A549 (cell line): ENCODE measurements at places on chromosomes 1 and 21.

- DNase-seq: no peak
Measured at GRCh38 chr1:209808059-209808581, 2.2 kb upstream of the IRF6 start.

DNA sequence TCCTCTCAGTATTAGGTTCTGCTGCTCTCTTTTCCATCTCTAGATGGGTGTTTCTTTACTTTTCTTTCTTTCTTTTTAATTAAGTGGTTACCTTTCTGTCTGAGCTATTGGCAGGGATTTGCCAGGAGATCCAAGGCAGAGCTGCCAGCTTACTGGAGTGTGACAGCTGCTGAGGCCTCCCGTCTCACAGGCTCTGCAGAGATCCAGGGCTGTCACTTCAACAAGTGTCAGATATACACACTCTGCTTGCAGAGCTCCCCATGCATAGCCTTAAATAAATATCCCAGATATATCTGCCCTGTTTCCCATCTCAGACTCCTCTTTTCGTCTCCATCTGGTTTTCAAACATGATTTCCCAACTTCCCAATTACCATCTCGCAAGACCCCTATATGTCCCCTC is 124.3 kb downstream of the NOS1AP start:
- DNase-seq: no peak

- DNase-seq: no peak
Measured at GRCh38 chr1:8512504-8512903, 194.6 kb downstream of the SLC45A1 start.

DNA sequence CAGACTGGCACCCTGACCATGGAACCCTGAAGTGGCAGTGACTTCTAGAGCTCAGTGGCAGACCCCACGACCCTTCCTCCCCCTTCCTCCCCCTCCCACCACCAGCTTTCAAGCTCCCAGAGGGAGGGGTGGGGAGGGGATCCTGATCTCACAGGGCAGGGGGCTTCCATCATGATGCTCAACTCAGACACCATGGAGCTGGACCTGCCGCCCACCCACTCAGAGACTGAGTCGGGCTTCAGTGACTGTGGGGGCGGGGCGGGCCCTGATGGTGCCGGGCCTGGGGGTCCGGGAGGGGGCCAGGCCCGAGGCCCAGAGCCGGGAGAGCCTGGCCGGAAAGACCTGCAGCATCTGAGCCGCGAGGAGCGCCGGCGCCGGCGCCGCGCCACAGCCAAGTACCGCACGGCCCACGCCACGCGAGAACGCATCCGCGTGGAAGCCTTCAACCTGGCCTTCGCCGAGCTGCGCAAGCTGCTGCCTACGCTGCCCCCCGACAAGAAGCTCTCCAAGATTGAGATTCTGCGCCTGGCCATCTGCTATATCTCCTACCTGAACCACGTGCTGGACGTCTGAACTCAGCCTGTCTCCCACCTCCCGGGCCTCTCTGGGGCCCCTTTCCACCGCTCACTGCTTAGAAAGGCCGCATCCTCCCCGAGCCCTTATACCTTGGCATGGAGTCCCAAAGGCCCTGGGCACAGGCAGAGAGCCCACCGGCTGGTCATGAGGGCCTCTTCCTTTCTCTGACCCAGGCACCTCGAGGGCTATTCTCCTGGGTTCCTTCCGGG is 3.9 kb downstream of the NHLH1 start:
- no peak for DNase-seq

- no peak for DNase-seq
Measured at GRCh38 chr1:244659694-244660093, 6.8 kb downstream of the DESI2 start.

GRCh38 chr1:52628614-52629324 is 4.2 kb upstream of the SHISAL2A start:
- no peak for DNase-seq

DNA sequence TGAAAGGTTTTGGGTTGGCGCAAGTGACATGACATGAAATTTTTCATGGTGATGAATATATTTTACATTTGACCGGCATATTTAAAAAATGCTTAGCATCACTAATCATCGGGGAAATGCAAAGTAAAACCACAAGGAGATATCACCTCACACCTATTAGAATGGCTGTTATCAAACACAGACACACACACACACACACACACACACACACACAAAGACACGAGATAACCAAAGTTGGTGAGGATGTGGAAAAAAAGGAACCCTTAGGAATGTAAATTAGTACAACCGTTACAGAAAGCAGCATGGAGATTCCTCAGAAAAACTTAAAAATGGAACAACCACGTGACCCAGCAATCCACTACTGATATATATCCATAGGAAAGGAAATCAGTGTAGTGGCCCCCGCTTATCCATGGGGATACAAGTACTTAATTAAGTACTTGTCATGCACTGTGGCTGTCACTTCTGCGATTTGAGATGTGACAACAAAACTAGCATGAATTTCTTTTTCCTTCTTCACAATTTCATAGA is 15.9 kb upstream of the PRELP start:
- DNase-seq: no peak

- DNase-seq: peak; percentile 81
Measured at GRCh38 chr1:54081306-54082270, 28.2 kb downstream of the TCEANC2 start.

DNA sequence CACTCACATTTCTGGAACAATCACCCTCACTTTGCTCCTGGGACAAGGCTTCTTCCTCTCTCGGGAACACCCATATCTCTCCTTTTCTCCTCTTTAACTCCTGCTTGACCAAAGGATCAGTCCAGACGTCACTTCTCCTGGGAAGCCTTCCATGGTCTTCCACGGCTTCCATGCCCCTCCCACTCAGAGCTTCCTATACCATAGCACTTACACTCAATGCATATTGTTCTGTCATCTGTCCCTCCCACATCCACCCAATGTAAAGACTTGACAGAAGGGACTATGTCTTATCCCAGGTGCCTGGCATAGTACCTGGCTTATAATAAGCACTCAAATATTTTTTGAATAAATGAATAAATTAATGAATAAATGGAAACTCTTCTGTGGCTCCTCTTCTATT is 28.2 kb downstream of the CD34 start:
- DNase-seq: no peak

DNA sequence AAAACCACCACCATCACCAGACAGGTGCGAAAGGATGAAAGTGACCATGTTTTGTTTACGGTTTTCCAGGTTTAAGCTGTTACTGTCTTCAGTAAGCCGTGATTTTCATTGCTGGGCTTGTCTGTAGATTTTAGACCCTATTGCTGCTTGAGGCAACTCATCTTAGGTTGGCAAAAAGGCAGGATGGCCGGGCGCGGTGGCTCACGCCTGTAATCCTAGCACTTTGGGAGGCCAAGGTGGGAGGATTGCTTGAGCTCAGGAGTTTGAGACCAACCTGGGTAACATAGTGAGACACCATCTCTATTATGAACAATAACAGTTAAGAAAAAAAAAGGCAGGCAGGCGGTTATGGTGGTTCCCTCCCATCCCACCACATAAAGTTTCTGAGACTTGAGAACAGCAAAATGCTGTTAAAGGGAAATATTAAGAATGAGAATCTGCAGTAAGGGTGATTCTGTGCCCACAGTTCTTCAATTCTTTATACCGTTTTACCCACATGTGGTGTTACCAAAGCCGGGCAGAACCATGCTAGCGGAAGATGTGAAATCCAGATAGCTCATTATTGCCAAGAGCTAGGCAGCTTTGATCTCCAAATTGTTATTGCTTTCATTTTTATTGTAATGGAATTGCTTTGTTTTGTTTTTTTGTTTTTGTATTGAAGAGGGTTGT is 34.5 kb upstream of the TDRD10 start:
- DNase-seq: no peak

DNA sequence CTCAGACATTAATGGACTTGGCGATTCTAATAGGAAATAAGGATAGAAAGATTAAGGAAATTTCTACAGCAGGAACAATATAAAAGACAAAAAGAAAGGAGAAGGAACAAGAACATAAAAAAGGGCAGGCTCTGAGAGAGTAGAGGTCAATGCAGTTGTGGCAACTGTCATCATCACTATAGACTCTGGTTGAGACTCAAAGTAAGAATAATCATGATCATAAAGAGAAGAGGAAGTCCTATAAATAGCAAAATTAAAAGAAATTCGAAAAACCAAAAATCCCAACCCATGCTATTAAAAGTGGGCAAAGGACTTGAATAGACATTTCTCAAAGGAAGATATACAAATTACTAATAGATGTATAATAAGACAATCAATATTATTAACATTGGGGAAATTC is 14.4 kb upstream of the XCL1 start:
- DNase-seq: no peak

DNA sequence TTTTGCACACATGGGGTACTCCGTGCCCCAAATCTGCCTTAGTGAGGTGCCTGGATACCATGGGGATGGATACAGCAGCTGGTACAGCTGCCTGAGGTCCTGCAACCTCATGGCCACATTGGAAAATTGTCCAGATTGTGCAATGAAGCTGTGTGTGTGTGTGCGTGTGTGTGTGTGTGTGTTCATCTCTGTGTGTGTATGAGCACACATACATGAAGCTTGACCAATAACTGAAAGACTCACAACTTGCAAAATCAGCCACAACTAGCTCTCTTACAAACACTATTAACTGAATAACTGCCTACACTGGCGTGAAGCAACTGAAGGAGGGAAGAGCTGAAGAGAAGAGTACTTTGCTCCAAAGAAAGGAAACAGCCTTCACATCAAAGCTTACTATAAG is 78.1 kb downstream of the ERG start:
- no peak for DNase-seq

GRCh38 chr21:17352996-17353655 is 159.7 kb upstream of the CXADR start:
- DNase-seq: no peak

DNA sequence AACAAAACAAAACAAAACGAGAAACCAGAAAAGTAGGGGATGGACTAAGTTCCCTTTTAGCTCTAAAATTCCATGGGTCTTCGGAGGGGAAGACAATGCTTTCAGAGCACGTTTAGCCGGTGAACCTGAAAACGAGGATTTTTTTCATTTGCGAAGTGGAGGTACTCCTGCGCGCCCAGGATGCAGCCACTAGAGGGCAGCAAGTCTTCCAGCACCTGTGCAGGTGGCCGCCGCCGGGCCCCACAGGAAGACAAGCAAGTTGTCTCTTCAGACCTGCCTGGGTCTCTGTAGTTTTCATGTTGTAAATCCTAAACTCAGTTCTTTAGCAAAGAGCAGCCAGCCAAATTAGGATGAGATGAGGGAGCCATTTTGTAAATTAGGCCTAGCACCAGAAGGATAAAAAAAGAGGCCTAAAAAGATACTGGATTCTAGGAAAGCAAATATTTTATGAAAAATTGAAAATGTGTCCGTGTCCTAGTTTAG is 17.7 kb upstream of the SNX27 start:
- DNase-seq: peak; percentile 80

GRCh38 chr1:8409606-8410005 is 91.7 kb downstream of the SLC45A1 start:
- DNase-seq: no peak

GRCh38 chr1:204493145-204493983 is 1.2 kb downstream of the PIK3C2B start:
- peak; percentile 48 for DNase-seq

DNA sequence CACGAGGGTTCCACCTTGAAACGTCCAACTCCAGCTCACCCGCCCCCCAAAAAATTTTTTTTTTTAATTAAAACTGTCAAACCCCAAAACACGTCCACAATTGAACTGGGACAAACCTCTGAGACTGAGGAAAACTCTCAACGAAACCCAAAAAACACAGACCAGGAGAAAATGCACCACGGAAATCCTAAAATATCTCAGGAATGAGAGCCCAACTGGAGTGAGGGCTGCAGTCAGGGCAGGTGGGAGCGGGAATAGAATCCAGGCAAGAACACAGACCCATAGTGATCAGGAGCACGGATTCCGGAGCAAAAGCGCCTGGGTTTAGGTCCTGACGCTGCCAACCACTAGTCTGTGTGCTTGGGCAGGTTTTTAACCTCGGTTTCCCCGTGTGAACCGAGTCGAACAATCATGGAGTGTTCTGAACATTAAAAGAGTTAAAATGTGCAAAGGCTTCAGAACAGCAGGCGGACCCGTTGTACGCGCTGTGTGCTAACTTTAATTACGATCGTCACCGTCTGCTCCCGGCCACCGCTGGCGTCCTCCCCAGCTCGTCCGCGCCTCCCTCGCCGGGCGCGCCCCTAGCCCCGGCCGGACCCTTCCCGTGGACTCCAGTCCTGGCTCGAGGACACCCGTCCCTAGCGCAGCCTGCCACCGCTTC is 624 bp downstream of the ARHGAP29 start:
- DNase-seq: no peak

DNA sequence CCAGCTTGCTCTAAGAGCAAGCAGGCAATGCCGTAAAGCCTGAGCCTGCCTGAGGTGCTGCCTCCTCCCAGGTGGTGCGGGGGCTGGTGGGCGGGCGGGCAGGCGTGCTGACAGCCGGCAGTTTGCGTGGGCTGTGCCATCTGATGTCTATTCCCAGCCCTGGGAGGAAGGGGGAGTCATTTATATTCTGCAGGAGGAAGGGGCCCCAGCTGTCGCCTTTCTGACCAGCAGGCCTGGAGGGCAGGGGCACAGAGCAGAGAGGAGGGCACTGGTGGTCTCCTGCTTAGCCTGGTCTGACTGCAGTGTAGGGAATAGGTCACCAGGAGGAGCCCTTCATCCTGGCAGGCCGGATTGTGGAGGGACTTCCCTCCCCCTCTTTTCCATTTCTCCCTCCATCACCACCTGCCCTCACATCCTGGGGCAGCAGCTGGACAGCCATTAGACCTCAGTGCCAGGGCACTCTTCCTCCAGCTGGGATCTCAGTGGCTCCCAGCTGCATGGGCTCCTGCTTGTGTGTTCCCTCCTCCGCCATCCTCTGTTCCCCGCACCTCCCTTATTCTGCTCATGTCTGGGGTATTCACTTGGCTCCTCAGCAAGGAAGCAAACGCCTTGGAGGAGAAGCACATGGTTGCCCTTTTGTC is 4.4 kb downstream of the CYB561D1 start:
- peak; percentile 28 for DNase-seq

GRCh38 chr1:159678939-159679338 is 35.5 kb downstream of the CRP start:
- no peak for DNase-seq

DNA sequence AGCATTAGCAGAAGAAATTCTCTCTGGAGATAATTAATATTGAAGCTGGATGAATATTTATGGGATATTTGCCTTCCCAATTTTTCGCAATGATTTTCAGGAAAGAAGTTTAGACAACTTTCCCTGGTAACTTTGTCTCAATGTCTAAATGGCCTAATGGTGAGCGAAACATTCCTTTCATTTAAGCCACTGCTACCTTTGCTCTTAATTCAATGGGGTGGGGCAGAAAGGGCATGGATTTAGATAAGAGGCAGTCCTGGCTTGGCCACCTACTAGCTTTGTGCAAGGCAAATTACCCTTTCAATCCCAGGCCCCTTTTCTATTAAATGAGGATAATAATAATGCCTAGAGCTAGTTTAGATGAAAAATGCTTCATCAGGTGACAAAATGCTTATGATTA is 27.1 kb upstream of the LYST start:
- DNase-seq: no peak

DNA sequence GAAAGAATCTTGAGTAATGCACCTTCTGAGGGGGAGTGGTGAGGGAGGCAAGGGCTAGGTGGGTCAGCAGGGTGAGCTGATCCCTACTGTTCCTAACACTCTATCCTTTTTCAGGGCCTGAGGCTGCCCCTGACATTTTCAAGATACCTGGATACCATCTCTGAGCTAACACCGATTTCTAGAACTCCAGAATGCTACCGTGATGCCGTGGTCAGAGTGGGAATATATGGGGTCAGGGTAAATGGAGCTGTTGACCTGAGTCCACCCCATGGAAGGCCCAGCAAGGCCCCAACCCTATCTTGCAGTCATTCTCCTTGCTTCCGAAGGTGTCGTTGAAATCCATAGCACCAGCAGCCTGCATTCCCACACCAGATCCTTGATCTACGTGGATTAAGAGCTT is 18.0 kb upstream of the PTPRF start:
- DNase-seq: no peak

GRCh38 chr1:152412756-152413155 is 1.3 kb downstream of the CRNN start:
- no peak for DNase-seq
